Activated CD8-positive, alpha-beta memory T cell treated with anti-CD3 and anti-CD28 coated beads for 24 hours (primary cell): ENCODE measurements at places on chromosomes 4 and X.

DNA sequence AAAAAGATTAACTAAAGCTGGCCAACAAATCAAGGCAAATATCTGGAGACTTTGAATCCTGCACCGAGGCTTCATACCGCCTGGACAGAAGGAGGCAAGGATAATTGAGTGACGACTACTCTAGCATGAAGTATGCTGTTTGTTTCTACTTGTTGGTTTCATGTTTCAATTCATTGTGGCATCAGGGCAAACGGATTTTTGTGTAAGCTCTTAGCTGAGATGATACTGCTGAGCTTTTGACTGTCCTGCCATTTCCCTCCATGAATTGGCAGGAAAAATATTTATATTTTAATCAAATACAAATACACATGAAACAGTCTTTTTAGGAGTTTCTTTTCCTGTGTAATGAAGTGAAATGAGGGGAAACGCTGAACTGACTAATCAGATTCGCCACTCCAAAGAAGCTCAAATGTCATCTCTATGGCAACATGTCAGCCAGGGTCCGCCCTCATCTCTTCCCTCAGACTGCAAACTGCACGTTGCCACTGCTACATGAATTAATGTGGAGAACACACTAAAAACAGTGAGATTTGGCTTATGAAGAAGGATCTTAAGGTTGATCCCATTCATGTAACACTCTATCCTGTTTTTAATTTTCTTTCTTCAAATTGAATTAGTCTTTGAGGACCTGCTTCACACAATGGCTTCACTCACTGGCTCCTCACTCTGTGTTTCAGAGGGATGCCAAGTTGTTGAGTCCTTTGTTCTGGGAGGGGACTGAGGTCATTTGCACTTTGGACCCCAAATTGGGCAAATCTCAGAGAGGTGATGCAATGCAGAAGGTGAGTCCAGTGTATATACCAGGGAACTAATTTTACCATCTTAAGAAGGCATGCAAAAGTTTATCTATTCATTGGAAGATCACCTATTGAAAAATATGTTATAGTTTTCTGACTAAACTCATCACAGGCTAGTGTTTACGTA, 149.6 kb upstream of the MID1 start:
- no peak for DNase-seq

GRCh38 chr4:184014301-184014700, 109.2 kb downstream of the STOX2 start:
- no peak for DNase-seq

DNA sequence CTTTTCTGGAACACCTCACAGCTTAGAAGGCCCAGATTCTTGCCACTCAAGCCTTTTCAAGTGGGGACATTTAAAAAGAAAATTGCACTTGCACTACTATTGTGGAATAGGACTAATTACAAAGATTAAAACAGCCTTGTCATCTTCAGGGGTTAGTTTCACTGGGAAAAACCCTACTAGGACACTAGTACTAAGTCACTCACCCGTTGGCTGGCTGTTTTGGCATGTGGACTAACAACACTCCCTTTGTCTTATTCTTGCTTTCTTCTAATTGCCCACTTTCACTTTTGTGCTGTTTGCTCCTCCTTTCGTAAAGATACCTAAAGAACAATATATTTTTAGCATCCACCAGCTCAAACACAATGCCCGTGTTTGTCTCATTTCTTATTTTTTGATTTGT, 200.9 kb upstream of the MID1 start:
- DNase-seq, result no peak

DNA sequence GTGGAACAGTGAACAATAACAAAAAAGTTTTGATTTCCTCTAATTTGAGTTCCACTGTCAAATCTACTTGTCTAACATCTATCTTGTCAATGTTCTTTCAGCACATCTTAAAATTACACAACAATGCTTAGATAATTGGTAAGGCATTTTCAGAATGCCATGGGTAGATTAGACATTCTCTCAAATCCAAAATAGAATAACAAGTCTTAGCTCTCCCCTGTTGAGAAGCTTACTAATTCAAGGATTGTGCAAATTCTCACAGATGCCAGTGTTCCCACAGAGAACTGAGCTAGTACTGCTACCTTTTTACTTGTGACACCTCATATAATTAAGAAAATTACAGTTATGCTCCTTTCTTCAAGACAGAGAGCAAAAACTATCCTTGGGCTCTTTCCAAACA, 2442.0 kb downstream of the PCDH7 start:
- DNase-seq, result no peak

GRCh38 chr4:149790172-149790907, 25.3 kb downstream of the IQCM start:
- DNase-seq, result no peak

DNA sequence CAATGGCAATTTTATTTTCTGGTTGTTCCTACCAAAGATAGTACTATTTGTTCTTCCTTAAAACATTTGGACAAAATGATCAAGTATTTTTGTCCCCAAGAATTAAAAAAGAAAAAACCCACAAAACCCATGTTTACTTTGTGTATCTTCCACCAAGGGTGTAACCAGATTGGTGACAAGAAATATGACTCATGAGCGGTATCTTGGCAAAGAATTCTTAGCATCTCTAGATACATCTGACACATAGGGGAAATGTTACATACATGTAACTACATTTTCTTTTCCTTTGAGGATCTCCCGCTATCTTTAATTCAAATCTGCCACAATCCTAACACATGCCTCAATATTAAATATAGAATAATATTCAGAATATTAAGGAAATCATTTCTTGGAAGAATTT, 78.7 kb downstream of the WDFY3 start:
- no peak for DNase-seq

GRCh38 chrX:86930419-86930818, 587.2 kb upstream of the KLHL4 start:
- no peak for DNase-seq

- DNase-seq, result no peak
Measured at GRCh38 chrX:12011075-12011474, 127.2 kb upstream of the FRMPD4 start.

- no peak for DNase-seq
Measured at GRCh38 chr4:138452826-138453225, 210.7 kb upstream of the SLC7A11 start.

GRCh38 chr4:1208970-1209704, 36.8 kb upstream of the SPON2 start:
- no peak for DNase-seq

DNA sequence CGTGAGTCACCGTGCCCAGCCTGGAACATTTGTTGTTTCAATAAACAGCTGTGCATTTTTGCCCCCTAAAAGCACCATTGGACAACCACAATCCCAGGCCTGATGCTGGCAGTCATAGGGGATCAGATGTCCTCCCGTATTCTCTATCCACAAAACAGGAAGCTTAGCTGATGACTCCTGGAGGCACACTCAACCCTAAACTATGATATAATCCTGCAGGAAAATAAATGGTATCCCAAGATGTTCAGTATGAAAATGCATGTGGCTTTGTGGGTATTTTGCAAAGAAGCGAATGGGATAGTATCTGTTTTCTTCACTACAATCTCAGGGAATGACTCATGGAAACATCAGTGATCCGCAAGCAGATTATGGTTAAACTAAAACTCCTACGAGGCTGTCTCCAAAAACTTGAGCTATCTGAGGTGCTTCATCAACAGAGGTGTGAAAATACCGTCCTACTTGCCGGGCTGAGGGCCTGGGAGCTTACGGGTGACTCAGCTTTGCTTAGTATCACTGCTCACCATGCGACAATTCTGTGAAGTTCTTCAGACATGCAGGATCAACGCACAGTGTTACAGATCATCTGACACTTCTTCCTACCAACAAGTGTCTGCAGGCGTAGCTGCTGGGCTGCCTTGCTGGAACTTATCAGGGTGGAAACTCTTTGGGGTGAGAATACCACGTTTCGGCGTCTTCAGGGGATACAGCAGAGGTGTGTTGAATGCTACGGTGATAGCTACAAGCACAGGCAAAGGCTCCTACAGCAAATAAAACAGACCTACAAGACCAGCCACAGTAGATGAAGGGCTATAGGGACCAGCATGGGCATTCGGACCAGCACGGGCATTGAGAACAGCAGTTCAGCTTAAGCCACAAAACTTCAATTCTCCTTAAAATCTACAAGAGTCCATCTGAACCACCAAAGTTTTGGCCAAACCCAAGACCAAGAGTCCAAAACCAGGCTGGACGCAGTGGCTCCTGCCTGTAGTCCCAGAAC, 148.5 kb downstream of the DHRSX start:
- no peak for DNase-seq

GRCh38 chr4:170243662-170244288, 154.0 kb upstream of the AADAT start:
- DNase-seq, result no peak

DNA sequence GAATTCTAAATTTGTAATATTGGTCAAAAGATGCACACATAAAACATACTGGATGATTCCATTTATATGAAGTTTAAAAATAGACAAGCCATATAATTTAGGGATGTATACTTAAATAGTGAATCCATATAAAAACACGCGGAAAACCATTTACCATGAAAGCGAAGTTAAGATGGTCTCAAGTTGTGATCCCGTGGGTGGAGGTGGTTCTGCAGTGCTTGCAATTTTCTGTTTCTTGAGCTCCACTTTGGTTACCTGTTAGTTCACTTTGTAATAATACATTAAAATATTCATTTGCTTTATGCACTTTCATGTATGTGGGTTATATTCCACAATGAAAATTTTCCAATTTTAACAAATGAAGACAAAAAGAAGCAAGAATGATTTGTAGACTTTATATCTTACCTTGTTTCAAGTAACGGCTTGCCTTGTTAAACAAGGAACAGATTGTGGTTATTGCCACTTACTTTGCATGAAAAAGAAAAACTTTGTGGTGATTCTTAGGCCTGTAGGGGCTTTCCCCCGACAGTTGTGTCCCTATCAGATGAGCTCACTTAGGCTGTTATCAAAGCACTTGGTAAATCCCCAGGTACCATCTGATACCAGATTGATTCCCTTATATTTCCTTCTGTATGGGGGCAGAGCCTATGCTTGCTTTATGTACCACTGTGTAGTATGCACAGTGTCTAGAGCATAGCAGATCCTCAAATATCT, 12.2 kb downstream of the UCP1 start:
- no peak for DNase-seq

GRCh38 chr4:70614184-70614555, 14.4 kb upstream of the ENAM start:
- DNase-seq, result no peak

GRCh38 chr4:105896984-105897775, 1.9 kb downstream of the NPNT start:
- no peak for DNase-seq

GRCh38 chr4:113657586-113658233, 103.8 kb downstream of the CAMK2D start:
- no peak for DNase-seq
